ENCODE measurements at places on chromosomes 12 and 14.

DNA sequence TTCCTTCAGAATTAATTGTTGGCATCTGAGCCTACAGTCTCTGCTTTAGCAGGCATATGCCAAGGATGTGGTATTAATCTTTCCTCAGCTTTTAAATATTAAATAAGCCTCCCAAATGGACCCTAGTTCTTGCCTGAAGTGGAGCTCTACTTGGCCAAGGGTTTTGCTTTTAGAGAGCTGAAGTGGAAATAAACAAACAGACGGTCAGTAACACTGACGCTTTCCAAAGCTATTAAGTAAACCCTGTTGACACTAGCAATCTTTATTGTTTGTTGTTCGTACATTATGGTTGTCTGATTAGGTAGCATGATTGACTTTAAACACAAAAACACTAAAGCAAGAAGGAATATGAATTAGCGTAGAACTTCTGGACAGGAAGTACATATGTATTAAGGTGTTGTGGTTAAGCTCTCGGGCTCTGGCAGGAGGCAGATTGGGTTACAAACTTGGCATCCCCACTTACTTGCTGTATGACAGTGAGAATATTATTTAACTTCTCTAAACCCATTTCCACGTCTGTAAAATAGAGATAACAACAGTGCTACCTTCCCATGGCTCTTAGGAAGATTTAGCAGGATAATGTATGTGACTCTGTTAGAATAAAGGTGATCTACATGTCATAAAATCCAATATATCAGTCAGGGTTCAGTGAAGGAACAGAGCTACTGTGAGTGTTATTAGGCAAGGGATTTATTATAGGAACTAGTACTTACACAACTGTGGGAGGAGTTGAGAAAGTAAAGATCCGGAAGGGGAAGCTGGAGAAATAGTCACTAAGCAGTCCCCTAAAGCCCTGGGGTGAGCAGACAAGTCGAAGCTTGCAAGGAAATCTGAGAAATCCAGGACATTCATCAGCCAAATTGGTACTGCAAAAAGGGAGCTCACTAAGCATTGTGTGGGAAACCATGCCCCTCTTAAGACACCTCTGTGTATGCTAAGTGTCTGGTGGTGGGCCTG, 92.2 kb upstream of the ATF7IP start:
- DNase-seq, result no peak

GRCh38 chr12:55727643-55728185, 1.1 kb downstream of the CD63 start:
- no peak for DNase-seq

DNA sequence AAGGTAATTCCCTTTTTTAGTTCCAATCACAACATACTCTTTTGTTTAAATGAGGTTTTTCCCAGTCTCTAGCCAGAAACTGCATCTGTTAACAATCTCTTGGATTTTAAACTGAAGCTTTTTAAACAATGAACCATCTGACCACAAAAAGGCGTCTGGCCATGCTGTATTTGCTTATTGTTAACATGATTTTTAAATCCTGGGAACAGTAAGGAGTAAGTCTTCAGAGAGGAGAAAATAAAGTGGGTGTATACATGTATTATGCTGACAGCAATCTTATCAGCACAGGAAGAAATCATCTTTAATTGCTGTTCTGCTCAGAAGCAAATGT, 106.2 kb downstream of the DAAM1 start:
- no peak for DNase-seq

DNA sequence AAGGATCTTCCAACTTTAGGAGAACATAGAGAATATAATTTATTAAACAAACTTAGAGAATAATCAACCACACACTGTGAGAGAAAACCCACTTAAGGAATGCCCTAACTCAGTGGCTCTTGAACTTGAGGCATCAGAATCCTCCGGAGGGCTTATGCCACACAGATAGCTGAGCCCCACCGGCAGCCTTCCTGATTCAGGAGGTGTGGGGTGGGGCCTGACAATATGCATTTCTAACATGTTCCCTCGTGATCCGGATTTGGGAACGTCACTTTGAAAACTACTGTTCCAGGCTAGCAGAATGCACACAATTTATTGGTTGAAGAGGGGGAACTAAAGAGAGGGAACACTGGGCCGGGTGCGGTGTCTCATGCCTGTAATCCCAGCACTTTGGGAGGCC, 2.0 kb upstream of the SOAT2 start:
- DNase-seq, result no peak

DNA sequence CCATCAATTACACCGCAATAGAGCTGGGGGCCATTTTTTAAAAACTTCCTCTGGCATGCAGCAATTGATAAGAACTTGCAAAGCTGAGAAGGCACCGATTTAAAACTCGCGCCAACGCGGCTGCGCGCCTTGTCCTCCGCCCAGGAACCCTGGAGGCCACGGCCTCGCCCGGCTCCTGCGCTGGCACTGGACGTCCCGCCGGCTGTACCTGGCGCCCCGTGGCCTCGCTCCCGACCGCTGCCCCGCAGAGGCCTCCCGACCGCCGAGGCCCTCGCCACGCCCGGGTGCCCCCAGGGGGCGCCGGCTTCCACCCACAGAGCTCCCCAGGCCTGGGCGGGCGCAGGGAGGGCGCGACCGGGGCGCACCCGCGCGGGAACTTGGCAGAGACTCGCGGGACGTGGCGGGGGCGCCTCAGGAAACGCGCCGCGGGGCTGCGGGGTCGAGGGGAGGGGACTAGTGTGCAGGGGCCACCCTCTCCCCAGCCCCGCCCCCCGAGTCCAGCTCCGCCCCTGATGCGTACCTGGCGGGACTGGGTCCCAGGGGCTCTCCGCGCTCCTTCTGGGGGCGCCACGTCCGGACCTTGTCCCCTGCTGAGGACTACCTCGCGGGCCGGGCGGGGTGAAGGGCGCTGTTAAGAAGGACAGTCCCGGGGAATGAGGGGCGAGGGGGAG, 65.7 kb downstream of the TNFAIP2 start:
- DNase-seq, result no peak

- no peak for DNase-seq
Measured at GRCh38 chr14:70114621-70115156, 74.1 kb downstream of the SLC8A3 start.

- DNase-seq, result no peak
Measured at GRCh38 chr14:20194101-20194500, 3.4 kb downstream of the OR11G2 start.

DNA sequence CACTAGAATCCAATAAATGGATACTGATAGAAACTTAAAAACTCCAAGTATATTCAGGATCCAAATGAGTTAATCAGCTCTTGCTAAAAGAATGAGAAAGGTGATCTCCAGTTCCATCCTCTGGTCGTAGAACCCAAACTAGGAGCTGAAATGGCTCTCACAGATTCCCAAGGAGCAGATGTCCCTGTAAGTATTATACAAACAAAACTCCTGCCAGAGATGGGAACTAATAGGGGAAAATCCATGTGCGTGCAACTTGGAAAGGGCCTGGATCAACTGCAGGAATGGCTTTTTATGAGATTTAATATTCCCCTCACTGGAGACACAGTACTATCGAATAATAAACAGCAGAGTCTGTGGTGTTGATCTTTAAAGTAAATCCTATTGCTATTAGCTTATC, 309.2 kb upstream of the TBX3 start:
- no peak for DNase-seq

- DNase-seq, result no peak
Measured at GRCh38 chr12:308511-308910, 45.9 kb upstream of the SLC6A13 start.

DNA sequence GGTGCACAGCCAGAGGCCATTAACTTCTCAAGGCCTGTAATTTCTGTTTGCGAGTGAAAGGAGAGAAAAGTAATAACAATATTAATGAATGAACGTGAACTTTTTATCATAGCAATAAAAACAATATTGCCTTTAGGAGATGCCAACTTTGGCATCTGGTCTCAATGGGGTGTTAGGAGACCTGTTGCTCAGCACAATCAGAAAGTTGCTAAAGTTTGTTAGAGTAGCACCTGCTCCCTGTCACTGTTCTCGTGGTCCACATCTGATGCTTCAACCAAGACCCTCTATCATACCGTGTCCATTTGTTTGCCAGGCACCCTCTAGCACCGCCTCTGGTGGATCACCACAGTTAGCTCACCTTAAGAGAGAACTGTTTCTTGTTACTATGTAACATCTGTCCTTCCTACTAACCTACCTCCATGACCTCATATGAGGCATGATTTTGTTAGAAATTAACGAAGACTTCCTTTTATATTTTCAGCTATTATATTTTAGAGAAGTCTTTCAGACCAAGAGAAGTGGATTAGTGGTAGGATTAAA, 12.5 kb upstream of the CLEC4E start:
- DNase-seq, result no peak

DNA sequence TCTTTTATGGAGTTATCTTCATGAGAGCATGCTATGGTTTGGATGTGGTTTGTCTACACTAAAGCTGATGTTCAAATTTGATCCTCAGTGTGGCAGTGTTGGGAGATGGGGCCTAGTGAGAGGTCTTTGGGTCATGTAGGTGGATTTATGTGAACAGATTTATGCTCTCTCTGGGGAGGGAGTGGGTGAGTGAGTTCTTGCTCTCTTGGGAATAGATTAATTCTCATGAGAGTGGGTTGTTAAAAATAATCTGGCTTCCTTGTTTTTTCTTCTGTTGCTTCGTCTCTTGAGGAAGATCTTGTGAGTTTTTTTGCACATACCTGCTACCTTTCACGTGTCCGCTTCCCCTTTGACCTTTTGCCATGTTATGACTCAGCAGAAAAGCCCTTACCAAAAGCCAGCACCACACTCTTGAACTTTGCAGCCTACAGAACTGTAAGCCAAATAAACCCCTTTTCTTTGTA, 20.5 kb downstream of the DERA start:
- DNase-seq, result no peak

GRCh38 chr14:68644101-68644500, 148.8 kb downstream of the ZFP36L1 start:
- no peak for DNase-seq

GRCh38 chr12:118064608-118065007, 3.6 kb upstream of the WSB2 start:
- DNase-seq, result no peak

DNA sequence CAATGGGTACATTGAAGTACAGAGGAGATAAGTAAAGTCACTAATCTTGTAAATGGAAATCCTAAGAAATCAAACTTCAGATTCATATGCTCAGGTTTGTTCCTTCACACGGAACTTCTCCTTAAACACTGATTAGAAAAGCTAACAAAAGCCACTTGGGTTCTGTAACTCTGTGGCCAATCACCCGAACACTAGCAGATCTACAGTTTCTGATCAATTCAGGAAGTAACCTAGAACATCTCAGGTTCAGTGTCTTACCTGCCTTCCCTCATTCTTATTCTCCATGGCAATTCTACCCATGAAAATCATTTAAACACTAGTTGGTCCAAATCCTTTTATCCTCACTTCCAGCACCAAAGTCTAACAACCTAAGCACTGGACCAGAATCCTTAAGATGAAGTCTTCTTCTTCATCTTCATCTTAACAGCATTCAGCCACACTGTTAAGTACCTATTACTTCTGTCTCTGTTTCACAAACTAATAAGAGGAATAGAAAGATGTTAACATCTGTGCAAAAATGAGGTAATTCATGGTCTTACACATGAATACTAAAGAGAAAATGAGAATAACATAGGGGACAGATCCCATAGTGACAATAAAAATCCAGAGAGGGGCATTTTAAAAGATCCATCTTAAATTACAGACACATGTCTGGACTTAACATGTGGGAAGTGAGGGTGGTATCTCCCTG, 184.5 kb downstream of the SSPN start:
- no peak for DNase-seq

DNA sequence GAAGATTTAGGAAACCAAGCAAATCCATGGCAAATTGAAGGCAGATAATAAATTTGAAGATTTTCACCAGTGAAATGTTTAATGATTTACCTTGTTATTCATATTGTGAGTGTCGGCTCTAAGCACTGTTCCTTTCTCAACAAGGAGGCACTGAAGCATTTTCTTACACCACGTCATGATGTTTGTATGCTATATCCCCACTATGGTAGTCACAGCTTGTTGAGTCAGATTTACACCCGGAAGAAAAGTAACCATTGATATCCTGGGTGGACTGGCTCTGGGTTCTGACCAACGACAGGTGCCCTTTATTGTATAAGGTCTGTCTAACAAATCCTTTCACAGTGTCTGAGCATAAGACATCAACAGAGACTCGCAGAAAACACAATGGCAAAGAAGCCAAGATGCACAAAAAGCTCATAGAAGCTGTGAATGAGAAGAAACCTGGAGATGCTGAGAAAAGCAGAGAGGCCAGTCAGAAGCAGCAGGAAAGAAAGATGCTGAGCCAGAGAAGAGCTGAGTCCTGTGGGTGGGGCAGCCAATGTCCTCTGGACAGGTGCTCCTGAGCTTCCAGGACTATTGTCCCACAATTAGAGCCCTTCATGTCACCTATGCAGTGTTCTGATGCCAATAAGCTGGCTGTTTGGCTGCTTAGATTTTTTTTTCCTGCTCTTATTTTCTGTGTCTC, 49.7 kb upstream of the ARHGAP5 start:
- DNase-seq, result no peak

GRCh38 chr12:91126516-91126915, 15.2 kb upstream of the LUM start:
- DNase-seq, result no peak

- no peak for DNase-seq
Measured at GRCh38 chr12:459430-460258, at the start of gene B4GALNT3. Gene B4GALNT3, plus strand, starts transcription at chr12:459939. Its CDS starts 438 bp downstream, at chr12:460377.

GRCh38 chr12:73726881-73727280, 810.8 kb upstream of the ATXN7L3B start:
- no peak for DNase-seq

DNA sequence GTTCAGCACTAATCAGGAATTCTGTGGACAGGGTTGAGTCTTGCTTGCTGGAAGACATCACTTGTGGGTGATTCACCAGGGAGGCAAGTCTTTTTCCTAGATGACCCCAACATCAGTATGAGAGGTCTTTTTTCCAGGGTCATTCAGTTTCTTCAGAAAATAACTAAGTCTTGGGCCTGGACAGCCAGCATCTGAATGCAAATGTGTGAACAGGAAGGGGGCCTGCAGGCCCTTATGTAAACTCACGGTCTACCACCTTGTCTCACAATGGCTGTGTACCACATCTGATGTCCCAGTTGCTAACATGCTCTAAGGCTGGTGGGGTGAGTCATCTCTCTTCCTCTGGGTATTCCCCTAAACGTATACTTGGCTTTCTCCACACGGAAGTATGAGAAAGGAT, 79.2 kb downstream of the HECTD4 start:
- no peak for DNase-seq

DNA sequence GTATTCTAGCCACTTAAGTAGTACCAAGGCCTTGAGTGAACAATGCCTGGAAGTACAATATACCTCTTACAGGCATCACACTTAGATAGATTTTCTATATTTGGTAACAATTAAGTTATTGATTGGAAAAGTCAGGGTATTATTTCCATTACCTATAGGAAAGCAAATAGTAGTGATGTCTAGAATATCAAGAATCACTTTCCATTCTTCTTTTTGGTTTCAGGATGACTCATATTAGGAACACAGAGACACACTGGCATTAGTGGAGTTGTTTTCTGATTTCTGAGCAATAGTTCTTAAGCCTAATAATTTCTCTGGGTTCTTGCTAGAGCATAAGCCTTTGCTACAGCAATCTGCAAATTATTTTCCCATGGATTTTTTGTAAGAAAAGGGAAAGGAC, 1640.0 kb upstream of the SEL1L start:
- DNase-seq, result no peak

GRCh38 chr12:12523229-12523628, 39.4 kb downstream of the DUSP16 start:
- DNase-seq, result no peak

GRCh38 chr12:58296863-58297262, 355.5 kb downstream of the ATP23 start:
- DNase-seq, result no peak

GRCh38 chr12:24815114-24815423, 133.8 kb downstream of the BCAT1 start:
- DNase-seq, result no peak

- no peak for DNase-seq
Measured at GRCh38 chr14:42141328-42141727, 534.7 kb downstream of the LRFN5 start.
